HEK293T (cell line): ENCODE measurements at places on chromosomes 4 and X.
A peak's percentile ranks its signal among the peaks of the same experiment; 100 is the strongest.

DNA sequence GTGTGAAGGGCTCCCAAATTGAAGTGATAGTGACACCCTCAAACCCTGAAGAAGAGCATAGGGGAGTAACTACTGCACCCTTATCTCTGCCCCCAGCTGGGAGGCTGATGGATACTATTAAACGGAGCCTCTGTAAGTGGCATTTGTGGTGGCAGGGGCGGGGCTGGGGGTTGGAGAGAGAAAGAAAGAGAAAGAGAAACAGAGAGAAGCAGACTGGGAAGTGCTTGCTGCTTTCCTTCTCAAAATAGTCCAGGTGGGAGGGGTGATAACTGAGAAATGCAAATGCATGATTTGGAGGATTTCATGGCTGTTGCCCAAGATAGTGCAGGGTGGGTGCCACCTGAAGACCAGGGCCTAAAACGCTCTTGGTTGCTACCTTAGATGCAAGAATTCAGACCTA, 253.5 kb upstream of the GATB start:
- DNase-seq = no peak

- no peak for DNase-seq
Measured at GRCh38 chr4:54157606-54158005, 57.6 kb downstream of the GSX2 start.

- DNase-seq = no peak
Measured at GRCh38 chr4:124201636-124202035, 510.9 kb downstream of the ANKRD50 start.

- no peak for DNase-seq
Measured at GRCh38 chrX:100606753-100607152, 22.0 kb downstream of the TNMD start.

- no peak for DNase-seq
Measured at GRCh38 chr4:116400480-116400879, 684.9 kb downstream of the TRAM1L1 start.

GRCh38 chrX:133335027-133335426, 80.3 kb downstream of the GPC4 start:
- peak; percentile 39 for DNase-seq

- no peak for DNase-seq
Measured at GRCh38 chrX:78747489-78747888, at the start of gene LPAR4. Gene LPAR4 (plus strand): TSS chrX:78747720. CDS start chrX:78754870, 7,150 bp downstream.

DNA sequence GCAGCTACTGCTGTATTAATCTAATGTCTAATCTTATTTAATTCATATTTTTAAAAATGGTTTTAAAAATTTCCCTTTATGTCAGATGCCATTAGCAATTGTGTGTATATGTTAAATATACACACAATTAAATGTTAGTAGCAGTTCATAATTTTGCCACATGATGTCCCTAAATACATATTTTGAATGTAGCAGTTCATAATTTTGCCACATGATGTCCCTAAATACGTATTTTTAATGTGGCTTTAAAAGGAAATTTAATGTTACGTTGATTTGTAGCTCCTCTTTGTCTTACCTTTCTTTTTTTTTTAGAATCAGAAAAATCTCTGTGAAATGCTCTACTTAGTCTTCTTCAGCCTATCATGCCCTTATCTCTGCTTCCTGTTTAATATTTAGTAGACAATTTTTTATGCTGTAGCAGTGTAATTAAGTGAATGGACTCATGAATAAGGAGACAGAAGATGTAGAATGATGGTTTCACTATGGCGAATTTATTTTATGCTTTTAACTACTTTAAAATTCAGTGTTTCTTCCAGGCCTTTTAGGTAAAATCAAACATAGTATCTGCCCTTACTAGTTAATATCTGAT, 26.1 kb downstream of the RBM46 start:
- no peak for DNase-seq

GRCh38 chr4:88738180-88738579, 40.6 kb upstream of the NAP1L5 start:
- no peak for DNase-seq

GRCh38 chr4:102868153-102868780, 525 bp upstream of the CISD2 start:
- DNase-seq = no peak

- peak; percentile 42 for DNase-seq
Measured at GRCh38 chr4:103996637-103997036, 276.9 kb upstream of the TACR3 start.

DNA sequence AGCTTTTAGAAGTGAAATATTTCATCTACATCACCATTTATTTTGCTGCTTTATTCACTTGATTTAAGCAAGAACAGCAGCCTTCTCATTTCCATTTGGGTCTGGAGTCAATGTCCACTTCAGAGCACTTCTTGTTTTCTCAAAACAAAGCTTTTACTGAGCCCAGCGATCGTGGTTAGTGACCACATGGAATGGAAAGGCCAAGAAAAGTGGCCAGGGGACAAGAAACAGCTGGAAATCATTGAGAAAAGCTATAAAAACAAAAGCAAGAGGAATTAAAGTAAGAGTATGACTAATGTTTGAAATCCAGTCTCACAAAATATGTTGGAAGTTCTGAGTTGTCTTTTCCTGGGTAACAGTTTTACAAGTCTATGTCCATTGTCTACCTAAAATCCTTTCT, 328.4 kb upstream of the INTU start:
- DNase-seq = no peak

DNA sequence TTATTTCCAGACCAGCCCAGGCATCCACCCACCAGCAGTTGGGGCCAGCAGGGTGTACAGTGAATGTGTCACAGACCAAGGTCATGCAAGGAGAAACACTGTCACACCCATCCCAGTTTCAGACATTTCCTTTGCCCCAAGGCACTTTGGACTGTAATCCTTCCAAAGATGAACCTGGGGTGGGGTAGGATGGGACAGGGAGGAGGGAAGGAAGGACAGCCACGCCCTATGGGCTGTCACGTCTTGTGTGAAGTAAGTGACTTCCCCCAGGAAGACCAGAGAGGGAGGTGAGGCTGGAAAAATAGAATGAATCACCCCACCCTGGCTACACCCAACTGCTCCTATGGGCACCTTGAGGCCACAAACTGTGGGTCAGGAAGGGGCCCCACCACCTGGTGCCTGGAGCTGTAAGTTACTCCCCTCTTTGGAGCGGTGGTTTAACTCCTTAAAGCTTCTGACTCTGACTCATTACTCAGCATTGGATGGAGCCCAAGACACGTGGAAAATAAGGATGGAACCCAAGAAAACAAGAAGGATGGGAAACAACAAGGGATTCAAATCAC, 349.9 kb upstream of the KLF3 start:
- no peak for DNase-seq

- peak; percentile 26 for DNase-seq
Measured at GRCh38 chrX:142804085-142804484, 221.6 kb upstream of the SPANXN4 start.

GRCh38 chr4:137611998-137612700, 79.9 kb upstream of the PCDH18 start:
- no peak for DNase-seq

DNA sequence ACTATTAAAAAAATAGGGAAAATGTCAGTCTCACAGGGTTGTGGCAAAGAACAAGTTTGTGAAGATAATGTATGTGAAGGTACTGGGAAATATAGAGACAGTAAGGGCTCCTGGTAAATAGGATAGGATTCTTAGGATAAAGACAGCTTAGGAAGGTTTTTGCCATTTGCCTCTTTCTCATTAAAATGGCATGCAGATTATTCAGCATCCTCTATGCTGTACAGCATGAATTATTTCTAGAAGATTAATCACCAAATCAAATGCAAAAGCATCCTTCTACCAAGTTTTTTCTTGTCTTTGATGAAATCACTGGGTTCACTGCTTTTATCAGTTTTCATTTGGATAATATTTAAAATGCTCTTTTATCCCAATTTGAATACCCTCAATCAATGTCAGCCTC, 142.8 kb downstream of the NDST3 start:
- no peak for DNase-seq

GRCh38 chr4:7000421-7001176, 42.6 kb upstream of the TADA2B start:
- DNase-seq = no peak

- DNase-seq = no peak
Measured at GRCh38 chrX:38859602-38860001, 58.3 kb downstream of the MID1IP1 start.

DNA sequence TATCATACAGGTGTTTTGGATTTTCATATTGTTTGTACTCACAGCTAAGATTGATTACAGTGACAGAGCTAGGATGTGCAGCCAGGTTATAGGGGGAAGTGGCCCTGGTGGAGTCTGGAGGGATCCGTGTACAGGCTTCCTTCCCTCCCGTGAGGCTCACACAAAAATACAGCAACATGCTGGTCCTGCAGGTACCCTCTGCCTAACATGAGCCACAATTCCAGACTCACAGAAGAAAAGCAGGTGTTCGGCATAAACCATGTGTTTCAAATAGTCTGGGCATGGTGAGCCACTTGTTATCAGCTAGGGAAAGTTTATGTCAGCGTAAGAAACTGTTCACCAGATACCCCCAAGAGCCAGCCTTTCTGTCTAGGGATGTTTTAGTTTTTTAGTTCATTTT, 82.9 kb downstream of the HTT start:
- no peak for DNase-seq

- DNase-seq = peak; percentile 88
Measured at GRCh38 chrX:30889147-30890140, at the start of gene TAB3. Gene TAB3 (minus strand): TSS chrX:30889254. CDS start chrX:30859588, 29,666 bp downstream.

GRCh38 chr4:113328514-113328913, 279.1 kb downstream of the ANK2 start:
- peak; percentile 64 for DNase-seq

DNA sequence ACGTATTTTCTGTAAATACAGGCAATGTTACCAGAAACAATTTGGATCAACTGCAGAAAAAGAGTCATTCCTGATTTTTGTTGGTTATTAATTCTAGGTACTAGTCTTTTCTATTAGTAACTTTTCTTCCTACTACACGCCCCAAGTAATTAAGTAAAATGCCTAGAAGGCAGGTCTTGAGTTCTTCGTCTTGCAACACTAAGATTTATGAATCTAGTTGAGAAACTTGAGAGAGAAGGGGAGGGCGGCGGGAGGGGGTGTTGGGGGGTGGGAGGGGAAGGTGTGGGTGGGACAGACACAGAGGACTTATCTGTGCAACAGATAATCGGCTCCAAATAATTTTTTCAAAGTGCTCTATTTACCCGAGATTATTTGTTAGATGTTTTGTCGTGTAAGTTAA, 3.0 kb downstream of the RAP2C start:
- DNase-seq = no peak

GRCh38 chrX:44908153-44908552, 35.2 kb downstream of the KDM6A start:
- DNase-seq = no peak

DNA sequence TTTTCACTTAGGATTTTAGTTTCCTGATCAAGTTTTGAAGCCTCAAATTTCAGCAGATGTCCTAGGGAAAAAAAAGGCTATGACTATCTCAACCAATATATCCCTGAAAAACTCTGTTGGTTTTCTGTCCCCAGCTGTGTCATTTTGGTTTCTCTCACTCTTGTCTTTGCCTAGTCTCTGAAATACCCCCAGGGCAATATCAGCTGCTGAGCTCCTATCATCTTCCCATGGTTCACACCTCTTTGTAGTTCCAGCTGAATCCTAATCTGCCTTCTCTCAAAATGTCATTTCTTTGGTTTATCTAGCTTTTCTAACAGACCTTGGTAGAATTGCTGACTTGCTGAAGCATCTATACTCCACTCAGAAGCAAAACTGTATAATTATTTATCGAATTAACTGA, 2370.5 kb downstream of the ARAP2 start:
- DNase-seq = no peak

DNA sequence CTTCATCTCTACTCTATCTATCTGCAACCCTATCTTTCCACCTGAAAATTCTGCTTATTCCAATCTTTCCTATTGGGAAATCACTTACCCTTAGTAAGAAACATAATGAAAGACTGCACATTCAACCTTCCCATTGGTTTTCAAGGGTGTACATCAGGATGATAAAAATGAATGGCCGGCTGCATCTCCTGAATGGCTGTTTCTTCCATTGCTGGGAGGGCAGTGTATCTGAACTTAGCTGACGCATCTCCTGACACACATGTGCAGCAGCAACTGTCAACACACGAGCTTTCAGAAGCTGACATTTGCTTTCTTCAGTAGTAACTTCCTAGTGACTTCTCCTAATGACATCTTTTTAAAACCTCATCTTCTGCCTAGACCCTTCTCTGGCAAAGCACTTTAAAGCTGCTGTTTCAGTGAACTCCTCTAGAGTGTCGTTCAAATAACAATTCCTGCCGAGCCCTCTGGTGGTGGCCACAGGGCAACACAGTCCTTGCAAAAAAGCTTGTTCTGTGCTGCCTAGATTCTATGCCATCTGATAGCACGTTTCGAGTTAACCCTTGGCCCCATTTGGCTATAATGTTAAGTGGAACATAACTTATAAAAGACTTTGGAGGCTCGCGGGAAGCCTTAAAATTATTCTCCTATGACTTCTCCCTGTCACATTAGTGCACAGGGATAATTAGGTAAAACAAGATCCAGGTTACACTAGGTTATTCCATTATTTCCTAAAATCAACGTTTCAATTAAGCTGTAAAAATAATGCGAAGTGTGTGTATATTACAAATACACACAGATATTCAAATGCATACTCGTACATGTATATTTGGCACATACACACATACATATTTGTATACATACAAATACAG, 2340.7 kb downstream of the PCDH7 start:
- peak; percentile 11 for DNase-seq

DNA sequence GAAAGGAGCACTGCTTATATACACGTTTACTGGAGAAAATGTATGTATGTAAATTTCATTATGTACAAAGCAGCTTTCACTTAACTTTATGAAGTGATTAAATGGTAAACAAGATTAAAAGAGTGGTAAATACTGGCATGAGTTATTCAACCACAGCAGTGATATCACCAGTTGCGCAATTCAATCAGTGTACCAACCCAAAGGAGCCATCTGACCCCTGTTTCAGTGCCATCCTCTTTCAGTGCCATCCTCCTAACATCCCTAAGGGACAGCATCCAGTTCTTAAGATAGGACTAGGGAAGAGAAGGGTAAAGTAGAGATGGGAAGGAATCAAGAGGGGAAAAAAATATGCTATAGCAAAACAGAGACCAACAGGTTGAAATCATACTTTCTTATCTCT, 16.2 kb downstream of the HPF1 start:
- no peak for DNase-seq

- no peak for DNase-seq
Measured at GRCh38 chr4:102047616-102048015, 257.1 kb downstream of the BANK1 start.

- no peak for DNase-seq
Measured at GRCh38 chr4:174256277-174256713, 27.2 kb downstream of the FBXO8 start.

DNA sequence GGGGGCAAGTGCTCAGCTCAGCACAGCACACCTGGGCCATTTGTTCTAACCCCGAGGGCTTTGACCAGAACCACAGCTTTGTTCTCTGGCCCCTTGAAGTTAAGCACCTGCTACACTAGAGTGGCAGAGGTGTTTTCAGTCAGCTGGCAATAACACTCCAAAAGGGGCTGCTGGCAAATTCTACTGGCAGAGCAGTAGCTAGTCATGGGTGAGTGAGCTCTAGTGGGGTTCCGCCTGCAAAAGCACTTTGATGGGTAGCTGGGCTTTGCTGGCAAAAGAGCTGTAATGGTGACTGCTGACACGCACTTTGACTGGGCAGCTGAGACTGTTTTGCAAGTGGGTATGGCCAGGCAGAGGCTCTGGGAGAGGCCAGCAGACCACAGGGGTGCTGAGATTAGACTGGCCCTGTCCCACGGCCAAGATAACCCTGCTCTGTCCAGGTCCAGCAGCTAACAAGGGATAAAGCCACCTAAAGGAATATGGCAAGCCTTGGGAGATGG, 65.2 kb upstream of the TENT5D start:
- no peak for DNase-seq

- DNase-seq = no peak
Measured at GRCh38 chrX:120021927-120022326, 55.6 kb downstream of the RHOXF2B start.
